GM04504 (cell line): ENCODE measurements at places on chromosomes 6 and 20.

DNA sequence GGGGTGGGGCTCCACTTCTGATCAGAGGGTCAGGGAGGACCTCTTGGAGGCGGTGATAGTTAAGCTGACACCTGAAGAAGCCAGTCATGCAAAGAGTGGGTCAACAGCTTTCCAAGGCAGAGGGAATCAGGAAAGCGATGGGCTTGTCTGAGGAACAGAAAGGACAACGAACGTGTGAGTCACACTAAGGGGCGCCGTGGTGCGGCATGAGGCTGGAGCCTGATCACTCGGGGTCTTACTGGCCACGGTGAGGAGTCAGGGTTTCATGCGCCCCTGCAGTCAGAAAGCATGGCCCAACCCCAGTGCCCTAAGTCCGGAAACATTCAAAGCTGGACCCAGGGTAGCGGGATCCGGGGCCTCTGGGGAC is 50.6 kb upstream of the SLC32A1 start:
- DNase-seq = no peak

DNA sequence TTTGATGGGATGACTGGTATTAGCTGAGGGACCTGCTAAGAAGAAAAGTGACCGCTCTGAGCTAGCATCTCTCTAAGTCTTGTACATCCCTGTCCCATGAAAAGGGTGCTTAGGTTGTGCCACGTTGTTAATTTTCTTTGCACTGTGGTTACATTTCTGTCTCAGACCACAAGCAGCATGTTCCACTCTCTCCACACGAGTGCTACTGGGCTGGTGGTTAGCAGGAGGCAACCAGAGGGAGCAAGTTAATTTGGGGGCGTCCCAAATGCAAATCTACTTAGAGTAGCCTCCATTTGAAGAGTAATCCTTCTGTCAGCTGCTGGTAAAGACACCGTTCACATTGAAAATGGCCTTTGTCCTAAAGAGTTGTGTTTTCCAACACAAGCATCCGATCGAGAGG is 3.4 kb upstream of the SCML4 start:
- no peak for DNase-seq

- no peak for DNase-seq
Observed at GRCh38 chr6:38182426-38182825, 362.9 kb downstream of the ZFAND3 start.

DNA sequence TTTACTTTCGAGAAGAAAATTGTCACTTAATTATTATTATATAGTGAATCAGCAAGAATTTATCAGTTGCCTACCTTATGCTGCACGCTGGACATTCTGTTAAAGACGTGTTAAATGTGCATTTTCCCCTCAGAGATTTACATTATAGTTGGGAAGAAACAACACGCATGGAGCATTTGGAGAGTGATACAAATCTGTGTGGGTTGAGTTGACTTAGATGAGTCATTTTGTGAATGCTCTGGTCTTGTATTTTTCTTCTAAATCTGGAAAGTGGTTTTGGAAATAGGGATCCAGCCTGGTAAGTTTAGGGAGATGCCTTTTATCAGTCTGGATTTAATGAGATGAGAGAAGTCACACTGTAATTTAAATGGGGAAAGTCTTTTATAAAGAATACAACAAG is 24.0 kb upstream of the SMIM26 start:
- no peak for DNase-seq

GRCh38 chr6:133132466-133132971 is 108.6 kb upstream of the EYA4 start:
- DNase-seq = no peak

GRCh38 chr6:148491638-148492251 is 149.1 kb downstream of the SASH1 start:
- DNase-seq = no peak

GRCh38 chr6:107409942-107410341 is 49.4 kb downstream of the PDSS2 start:
- DNase-seq = no peak

GRCh38 chr6:126963077-126963809 is 155.2 kb upstream of the RSPO3 start:
- no peak for DNase-seq

GRCh38 chr6:152630832-152631231 is 6.3 kb downstream of the SYNE1 start:
- no peak for DNase-seq

GRCh38 chr20:24273251-24273650 is 196.2 kb upstream of the SYNDIG1 start:
- DNase-seq = no peak

DNA sequence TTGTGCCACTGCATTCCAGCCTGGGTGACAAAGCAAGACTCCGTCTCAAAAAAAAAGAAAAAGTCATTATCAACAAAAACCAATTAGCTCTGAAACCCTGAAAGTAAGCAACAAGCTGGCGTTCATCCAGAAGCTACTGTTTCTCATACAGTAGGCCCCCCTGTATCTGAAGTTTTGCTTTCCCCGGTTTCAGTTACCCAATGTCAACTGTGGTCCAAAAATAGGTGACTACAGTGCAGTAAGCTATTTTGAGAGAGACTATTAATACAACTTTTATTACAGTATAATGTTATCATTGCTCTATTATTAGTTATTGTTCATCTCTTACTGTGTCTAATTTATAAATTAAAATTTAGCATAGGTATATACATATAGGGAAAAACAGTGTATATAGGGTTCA is 135.1 kb downstream of the KIF16B start:
- no peak for DNase-seq

DNA sequence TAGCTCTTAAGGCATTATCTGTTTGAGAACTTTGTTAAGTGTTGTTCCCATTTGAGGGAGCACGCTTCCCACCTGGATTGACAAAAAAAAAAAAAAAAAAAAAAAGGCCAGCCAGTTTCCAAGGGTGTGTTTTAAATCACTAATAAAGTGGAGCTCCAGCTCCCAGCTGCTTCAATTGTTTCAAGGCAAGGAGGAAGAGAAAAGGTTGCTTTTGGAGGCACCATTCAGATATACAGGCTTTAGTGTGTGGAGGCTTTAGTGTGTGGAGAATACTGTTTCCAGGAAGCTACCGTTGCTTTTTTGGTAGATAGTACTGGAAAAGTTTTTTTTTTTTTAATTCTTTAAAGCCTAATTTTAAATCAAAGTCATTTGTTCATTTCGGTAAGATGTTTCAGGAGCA is 17.3 kb downstream of the BMP2 start:
- no peak for DNase-seq

DNA sequence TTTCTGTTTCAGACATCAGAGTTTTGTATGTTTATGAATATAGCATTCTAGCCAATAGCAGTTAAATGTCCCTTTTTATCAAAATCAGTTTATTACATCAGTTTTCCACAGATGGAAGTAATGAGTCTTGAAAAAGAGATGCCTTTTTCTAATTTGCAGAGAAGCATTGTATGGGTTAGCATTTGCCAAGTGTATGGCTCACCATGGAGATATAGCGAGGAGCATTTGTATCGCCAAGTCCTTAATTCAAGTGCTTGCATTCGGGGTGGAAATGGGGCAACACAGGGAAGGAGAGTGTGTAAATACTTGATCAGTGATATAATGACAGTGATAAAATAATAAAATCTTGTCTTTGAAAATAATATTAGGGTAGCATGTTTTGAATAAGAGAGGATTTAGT is 42.9 kb downstream of the TXLNB start:
- no peak for DNase-seq

DNA sequence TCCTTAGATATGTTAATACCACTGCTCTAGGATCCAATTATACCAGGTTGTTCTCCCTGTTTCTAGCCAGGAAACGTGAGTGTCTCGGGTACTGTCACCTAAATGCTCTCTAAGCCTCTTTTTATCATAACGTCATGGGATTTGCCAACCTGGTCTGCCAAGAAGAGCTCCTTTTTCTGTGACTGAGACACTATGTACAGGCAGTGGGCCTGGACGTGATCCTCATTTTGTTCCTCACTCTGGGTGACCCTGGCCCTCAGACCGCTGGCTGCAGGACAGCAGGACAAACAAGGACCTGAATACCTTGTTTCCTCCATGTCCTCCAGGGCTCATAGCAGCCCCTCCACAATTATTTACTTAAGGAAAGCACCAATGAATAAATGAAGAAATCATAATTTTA is 69.1 kb downstream of the CD164 start:
- DNase-seq = no peak

DNA sequence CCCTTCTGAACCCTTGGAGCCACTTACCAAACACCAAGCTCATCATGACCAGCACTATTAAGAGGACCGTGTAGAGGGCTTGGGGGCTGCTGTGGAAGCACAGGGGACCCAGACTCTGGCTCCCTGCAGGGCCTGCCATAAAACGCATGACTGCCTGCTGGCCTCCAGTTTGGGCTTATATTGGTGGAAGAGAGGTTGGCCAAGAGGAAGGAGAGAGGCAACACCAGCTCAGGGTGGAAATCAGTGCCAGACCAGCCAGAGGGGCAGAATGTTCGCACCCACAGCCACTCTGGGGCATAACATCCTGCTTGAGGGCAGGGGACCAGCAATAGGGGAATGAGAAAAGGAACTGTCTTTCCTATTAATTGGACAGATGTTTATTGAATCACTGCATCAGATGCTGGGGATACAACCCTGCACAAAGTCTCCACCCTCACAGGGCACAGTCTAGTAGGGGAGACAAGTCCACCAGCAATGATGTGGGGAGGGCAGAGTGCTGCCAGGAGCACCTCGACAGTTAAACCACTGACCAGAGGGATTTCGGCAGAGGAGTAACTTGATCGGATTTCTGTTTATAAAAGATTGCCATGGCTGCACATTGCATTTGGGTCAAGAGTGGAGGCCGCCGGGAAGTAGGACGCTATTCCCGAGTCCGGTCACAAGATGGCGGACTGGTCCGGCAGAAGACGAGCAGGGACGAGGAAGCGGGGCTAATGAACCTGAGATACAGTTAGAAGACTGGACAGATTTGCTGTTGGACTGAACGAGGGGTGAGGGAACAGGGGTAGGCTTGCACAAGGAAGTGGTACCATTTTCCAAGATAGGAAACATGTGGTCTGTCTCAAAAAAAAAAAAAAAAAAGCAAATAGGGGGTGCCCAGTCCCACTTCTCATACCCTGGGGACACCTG is at the start of gene LY6G5C:
LY6G5C (minus strand) TSS at position 842 of the 909 bp plus-strand sequence; CDS start at position 148, 694 bp downstream.
- DNase-seq = peak; percentile 76

DNA sequence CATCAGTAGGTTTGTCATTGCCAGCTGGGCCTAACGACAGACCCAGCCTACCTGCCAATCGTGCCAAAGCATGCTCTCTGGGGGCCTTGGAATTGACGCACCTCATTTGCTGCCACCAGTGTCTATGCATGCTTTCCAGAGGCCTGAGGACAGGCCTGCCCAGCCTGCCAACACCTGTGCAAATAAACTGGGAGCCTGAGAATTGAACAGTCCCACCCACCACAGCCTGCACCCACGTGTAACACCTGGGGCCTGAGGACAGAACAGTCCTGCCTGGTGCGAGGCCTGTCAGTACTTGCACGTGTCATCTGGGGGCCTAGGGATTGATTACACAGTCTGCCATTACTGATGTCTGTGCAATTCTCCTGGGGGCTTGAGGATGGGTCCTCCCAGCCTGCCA is 6.2 kb upstream of the RNF217 start:
- no peak for DNase-seq

DNA sequence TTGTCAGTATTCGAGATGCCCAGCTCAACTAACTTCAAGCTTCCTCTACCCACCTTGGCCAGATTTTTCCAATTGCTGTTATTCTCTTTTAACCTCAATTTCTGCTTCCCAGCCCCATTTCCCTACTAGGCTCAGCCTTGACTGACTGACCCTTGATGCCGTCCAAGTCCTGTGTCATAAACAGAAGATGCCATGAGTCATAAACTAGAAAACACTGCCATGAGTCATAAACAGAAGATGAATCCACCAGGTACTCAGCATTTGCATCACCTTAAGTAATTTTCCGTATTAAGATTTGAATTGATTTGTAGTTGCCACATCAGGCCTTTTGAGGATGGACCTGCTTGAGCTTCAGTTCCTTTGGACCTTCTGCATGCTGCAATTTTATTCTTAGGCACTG is 123.8 kb downstream of the FAM83B start:
- DNase-seq = no peak

DNA sequence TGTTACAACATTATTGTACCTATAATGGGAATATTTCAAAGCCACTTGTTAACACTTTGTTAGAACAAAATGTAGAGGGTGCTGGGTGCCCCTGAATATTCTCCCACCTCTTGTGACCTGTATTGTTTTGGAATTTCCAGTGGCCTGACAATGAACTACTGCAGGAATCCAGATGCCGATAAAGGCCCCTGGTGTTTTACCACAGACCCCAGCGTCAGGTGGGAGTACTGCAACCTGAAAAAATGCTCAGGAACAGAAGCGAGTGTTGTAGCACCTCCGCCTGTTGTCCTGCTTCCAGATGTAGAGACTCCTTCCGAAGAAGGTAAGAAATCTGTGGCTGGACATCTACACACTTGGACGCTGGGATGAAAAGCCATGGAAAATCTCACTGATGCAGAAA is 28.9 kb downstream of the PLG start:
- no peak for DNase-seq

DNA sequence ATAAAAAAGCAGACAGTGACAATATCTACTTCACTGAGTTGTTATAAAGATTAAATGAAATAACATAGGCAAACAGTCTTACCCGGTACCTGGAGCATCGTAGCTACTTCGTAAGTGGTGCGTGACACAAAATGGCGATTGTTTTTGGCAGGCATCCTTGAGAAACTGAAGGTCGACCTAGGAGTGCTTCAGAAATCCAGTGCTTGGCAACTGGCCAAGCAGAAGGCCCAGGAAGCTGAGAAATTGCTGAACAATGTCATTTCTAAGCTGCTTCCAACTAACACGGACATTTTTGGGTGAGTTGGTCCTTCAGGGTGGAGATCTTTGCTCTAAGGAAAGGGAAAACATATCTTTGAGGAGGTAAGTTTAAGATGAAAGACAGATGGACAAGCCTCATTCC is 4.8 kb downstream of the BPIFA2 start:
- no peak for DNase-seq

DNA sequence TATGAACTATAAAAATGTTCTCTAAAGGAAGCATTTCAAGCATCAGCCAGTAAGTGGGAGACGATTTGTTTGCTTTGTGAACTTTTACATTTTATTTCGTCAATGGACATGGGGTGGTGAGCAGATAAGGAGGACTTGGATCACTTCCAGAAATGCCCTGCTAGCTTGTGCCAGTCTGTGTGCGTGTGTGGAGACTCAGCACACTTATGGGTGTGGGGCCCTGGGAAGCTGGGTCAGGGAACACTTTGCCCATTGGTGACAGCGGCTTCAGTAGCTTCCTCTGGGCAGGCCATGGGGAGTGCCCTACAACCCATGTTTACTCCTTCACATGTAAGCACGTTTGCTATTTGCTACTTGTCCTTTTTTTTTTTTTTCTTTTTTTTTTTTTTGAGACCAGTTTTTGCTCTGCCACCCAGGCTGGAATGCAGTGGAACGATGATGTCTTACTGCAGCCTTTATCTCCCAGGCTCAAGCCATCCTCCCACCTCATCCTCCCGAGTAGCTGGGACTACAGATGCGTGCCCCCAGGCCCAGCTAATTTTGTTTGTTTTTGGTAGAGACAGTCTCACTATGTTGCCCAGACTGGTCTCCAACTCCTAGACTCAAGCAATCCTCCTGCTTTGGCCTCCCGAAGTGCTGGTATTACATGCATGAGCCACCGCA is 24.2 kb downstream of the PRDM1 start:
- no peak for DNase-seq

DNA sequence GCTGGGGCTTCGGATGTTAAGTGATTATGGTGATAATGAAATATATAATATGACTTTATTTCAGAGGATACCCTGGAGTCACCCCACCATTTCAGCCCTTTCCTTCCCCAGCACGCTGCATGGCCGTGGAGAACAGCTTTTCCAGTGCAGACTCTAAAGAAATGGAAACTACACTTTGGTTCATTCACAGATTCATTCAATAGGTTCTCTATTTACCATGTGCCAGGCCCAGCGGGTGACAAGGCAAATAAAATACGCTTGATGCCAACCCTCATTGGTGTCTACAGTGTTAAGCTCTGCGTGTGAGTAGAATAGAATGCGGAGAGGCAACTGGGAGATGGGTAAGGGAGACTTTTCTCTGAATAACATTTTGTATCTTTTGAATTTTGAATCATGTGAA is 89.7 kb downstream of the TCP11 start:
- no peak for DNase-seq
